ENCODE measurements at places on chromosomes 13 and 19. TPM values are rescaled to one million over a fixed set of nuclear protein-coding genes. Genes with fewer than 3 reads are reported as not detected.
A peak's percentile ranks its signal among the peaks of the same experiment; 100 is the strongest.

The FLT1 gene
- 18.1 TPM for total RNA-seq

The MZF1 gene
- total RNA-seq, result 39.4 TPM

The KLK12 gene
- total RNA-seq, result not detected

The EEF1AKMT1 gene
- 12.3 TPM for total RNA-seq

DNA sequence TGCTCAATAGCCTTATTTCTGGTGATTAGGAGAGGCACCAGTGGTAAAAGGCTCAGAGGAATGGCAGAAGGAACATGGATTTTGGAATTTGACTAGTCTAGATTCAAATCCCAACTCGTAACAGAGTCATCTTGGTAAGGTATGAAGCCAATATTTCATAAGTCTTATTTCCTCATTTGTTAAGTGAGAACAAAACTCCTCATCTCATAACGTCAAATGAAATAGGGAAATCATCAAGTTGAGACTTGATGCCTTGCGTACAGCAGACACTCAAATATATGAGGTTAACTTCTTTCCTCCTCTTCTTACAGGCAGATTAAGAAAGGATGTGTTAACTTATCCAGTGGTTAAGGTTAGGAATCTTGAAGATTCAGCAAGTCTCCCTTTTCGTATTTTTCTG is 189.2 kb downstream of the DLEU7 start:
- H3K36me3 ChIP-seq, result no peaks in the 10 kb centered on the region
- DNase-seq, result no peak
- H3K27me3 ChIP-seq, result no peaks in the 10 kb centered on the region
- no peaks in the 10 kb centered on the region for H3K4me1 ChIP-seq
- no peak overlapping the region for H3K4me3 ChIP-seq
- no peak overlapping the region for H3K27ac ChIP-seq

DNA sequence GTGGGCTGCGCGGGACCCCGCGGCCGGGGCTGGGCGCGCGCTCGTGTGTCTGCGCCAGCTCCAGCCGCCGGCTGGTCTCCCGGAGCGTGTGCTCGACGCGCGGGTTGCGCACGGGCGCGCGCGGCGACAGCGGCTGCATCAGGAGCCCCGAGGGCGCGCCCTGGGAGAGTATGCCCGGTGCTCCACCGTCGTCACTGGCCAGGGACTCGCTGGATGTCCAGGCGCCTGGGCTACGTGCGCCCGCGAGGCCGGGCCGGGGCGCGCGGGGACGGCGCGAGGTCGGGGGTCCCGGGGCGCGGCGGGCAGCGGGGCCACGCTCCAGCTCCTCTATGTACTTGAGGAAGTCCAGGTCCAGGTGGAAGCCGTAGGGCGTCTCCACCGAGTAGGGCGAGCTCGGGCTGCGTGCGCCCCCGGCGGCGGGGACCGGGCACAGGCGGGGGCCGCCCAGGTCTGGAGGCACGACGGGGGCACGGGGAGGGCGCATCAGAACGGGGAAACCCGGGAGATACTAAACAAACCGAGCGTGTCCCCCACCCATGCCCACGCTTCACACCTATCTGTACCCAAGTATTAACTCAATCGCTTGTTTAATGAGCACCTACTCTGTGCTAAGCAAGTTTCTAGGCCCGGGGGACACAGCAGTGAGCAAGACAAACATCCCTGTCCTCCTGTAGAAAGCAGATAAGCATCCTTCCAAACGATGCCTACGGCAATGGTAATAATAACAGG is 7.6 kb downstream of the KANK3 start:
- no peaks in the 10 kb centered on the region for H3K36me3 ChIP-seq
- H3K27me3 ChIP-seq, result peaks cover 31% of the 10 kb centered on the region
- no peaks in the 10 kb centered on the region for H3K4me1 ChIP-seq
- DNase-seq, result no peak
- no peak overlapping the region for H3K27ac ChIP-seq

GRCh38 chr19:15398501-15399233 is 19.1 kb upstream of the AKAP8 start:
- H3K36me3 ChIP-seq, result no peaks in the 10 kb centered on the region
- no peak overlapping the region for H3K4me3 ChIP-seq
- peak; percentile 77 for DNase-seq
- H3K27me3 ChIP-seq, result no peaks in the 10 kb centered on the region

GRCh38 chr13:80251403-80251802 is 89.5 kb downstream of the SPRY2 start:
- no peaks in the 10 kb centered on the region for H3K27me3 ChIP-seq
- no peaks in the 10 kb centered on the region for H3K36me3 ChIP-seq
- no peaks in the 10 kb centered on the region for H3K4me1 ChIP-seq
- peak; percentile 2 for DNase-seq
- no peak overlapping the region for H3K27ac ChIP-seq

GRCh38 chr13:99203601-99204579 is 3.2 kb downstream of the UBAC2 start:
- H3K4me3 ChIP-seq, result no peak overlapping the region
- no peak for DNase-seq
- no peaks in the 10 kb centered on the region for H3K36me3 ChIP-seq
- H3K27me3 ChIP-seq, result no peaks in the 10 kb centered on the region
- no peaks in the 10 kb centered on the region for H3K4me1 ChIP-seq

GRCh38 chr13:51343475-51343874 is 4.0 kb downstream of the SERPINE3 start:
- H3K27ac ChIP-seq, result no peak overlapping the region
- H3K36me3 ChIP-seq, result no peaks in the 10 kb centered on the region
- H3K4me1 ChIP-seq, result no peaks in the 10 kb centered on the region
- H3K4me3 ChIP-seq, result no peak overlapping the region
